ENCODE measurements at places on chromosomes 2 and 18. TPM values are rescaled to one million over a fixed set of nuclear protein-coding genes. Genes with fewer than 3 reads are reported as not detected.

Gene MYCN
- 0.38 TPM for total RNA-seq

Gene XRCC5
- total RNA-seq: 515 TPM

Gene TRIM43B
- not detected for total RNA-seq

Gene SERPINB11
- total RNA-seq: not detected

Gene POTEJ
- total RNA-seq: not detected

Gene PLCL1
- 1.7 TPM for total RNA-seq

Gene DSG4
- total RNA-seq: not detected

Gene WNT10A
- 5.0 TPM for total RNA-seq

Gene ZDBF2
- 7.8 TPM for total RNA-seq

GRCh38 chr2:112482309-112483041, 519 bp downstream of the TTL start:
- peak; percentile 44 for DNase-seq

DNA sequence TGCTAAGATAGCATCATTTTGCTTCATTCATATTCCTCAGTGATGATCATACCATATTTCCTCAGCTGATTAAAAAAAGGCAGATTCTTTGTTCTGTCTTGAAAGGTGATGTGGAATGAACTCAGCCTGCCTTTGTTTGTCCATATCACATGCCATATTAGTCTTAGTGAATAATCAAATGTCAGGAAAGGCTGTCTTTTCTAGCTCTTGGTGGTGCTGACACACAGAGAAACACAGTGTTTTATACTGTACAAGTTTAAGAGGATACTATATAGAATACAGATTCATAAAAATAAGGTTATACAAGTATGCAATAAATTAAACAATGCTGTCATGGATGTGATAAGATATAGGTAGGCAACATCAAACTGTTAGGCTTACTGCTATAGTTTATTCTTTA, 97.1 kb upstream of the FAM98A start:
- DNase-seq: no peak

DNA sequence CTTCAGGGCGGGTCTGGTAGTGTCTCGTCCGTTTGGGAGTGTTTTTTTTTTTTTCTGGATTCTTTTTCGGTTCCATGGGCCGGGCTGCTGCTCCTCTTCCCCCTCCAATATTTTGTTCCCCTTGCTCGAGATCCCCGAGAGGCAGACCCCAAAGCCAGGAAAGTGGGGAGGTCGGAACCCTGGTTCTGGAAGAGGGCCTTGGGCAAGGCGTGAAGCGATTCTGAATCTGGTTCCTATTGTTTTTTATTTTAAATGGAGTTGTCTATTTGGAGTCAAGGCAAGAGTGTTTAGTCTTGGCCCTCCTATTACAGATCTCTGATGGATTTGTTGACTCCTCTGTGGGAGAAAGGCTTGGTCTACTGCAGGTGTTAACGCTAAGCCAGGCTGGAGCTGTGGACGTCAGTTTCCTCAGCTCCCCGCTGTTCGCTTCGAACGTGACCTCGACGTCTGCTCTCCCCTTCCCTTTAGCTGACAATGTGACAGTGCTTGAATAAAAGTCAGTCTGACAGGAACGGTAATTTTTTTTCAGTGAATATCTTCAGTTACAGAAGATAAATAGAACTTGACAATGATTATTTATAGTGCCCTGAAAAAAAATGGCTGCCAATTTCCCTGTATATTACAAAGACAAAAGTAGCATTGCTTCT, 683 bp upstream of the DNAJC27 start:
- DNase-seq: peak; percentile 54

DNA sequence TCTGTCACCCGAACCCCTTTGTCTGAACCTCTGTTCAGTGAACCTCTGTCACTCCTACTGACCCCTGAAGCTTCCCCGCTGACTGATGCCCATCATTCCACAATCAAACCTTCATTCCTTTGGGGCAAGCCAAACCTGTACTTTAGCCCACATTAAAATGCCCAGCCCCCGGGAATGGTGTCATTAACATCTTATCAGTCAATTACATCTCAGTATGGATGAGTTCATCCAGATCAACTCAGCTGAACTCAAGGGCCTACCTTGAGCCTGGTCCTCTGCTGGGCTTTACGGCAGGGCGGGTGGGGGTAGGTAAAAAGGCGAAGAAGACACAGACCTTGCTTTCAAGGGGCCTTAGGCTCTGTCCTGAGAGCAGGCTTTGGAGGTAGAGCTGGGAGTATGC, 154.4 kb upstream of the SMAD2 start:
- DNase-seq: no peak

GRCh38 chr2:75870133-75870532, 159.4 kb upstream of the GCFC2 start:
- no peak for DNase-seq

DNA sequence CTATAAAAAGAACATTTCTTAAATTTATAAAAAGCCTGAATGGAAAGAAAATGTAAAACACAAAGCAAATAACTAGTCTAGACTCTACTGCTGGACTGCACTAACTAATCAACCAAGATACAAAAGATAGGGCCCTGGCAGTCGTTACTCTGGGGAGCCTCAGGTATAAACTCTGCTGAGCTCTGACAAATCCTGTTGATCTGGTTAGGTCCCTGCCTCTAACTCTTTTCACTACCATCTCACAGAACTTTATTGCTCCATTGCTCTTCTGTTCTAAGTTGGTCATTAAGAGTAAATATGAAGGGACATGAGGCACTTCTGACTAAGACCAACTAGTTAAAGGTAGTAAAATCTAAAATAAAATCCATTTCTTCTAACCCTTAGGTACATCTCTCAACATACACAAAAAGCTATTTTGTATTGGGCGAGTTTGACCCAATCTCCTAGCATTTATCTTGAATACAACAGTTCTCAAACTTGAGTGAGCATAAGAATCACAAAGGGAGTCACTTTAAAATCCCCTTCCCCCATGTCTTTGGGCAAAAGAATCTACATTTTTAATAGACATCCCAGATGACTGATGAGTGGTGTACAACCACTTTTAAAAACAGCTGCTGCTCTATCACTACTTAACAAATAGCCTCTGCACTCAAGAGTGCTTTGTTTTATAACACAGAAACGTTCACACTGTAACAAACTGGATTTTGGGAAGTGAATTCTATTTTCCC, 2.5 kb downstream of the CHN1 start:
- no peak for DNase-seq

DNA sequence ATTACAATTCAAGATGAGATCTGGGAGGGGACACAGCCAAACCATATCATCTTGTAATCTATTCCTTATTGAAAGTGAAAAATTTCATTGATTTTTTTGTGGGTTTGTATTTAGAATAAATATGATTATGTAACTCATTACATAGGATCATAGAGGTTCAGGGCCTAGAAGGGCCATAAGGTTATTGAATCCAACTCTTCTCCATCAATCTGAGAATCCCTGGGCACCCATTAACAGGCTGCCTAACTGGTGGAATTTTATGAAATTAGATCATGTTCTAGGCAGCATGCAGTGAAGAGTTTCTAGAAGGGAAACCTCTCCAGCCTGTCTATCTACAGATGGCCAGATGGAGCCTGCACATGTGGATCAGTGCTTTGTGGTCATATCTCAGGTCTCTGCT, 6.3 kb upstream of the APOB start:
- DNase-seq: no peak

- peak; percentile 75 for DNase-seq
Measured at GRCh38 chr18:47100212-47100831, 50.0 kb downstream of the HDHD2 start.

DNA sequence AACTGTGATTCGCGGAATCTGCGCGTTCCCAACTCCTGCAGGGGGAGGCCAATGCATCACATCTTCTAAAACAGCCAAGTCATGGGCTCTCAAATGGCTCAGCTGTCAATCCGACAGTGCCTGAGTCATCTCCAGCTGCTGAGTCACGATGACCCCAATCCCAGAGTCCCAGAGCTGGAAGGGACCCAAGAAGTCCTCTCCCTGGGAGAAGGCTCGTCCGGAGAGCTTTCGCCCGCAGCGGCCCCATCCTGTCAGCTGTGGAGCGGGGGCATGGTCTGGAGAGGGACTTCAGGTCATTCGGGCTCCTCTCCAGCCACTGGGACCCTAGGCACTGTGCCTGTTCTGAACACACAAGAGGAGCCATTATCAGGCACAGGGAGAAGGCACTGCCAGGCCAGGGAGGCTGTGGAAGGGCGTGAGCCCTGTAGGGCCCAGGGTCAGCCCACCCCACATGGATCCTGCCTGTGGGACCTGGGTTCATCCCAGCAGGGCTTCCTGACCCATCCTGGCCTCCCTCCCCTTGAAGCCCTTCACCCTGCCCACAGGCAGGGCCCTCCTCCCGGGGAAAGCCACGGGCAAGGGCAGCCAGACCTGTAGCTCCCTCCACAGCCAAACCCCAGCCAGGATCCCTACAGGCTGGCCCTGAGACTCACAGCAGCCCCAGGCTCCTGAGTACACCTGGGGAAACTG, 47.6 kb upstream of the GPC1 start:
- DNase-seq: no peak

GRCh38 chr2:112583497-112584133, 794 bp upstream of the CHCHD5 start:
- DNase-seq: no peak

DNA sequence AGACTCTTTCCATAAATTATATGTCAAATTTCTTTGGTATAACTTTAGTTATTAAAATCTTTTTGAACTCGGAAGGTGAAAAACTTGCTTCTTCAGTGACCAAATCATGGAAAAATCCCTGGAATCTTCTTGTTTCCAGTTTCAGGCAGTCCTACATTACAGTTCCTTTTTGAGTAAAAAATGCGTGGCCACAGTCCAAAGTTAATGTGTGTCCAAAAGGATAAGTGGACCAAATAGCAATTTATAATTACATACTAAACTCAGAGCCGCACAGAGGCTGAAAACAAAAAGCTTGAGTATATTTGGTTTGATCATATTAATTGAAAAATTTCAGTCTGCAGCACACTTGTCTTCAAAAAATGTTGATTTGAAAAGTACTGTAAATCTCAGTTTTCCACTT, 28.4 kb upstream of the DYNC2LI1 start:
- no peak for DNase-seq

DNA sequence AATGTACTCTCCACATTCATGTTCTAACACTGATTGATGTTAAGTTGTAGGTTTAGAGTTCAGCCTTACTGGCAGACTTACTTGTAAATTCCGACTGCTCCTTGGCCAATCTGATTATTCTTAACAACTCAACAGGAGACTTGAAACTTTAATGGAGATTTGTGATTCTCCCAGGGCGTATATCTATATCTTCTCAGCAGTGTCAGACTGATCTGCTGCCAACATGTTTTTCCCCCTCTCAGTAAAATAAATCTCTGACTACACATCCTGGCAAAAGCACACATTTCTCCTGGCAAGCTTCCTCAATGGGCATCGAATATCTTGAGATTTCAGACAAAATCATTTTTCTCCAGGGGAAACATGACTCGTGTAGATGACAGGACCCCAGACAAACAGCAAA, 1041.2 kb downstream of the DPP10 start:
- DNase-seq: no peak

GRCh38 chr2:62054916-62055450, 140.9 kb upstream of the B3GNT2 start:
- no peak for DNase-seq

- DNase-seq: no peak
Measured at GRCh38 chr2:12061286-12062052, 315.0 kb downstream of the LPIN1 start.

GRCh38 chr2:215619022-215619958, 183.4 kb upstream of the FN1 start:
- DNase-seq: peak; percentile 22

- no peak for DNase-seq
Measured at GRCh38 chr18:55585065-55585919, 2.7 kb downstream of the TCF4 start.

- no peak for DNase-seq
Measured at GRCh38 chr2:11437602-11438001, 28.4 kb downstream of the E2F6 start.

DNA sequence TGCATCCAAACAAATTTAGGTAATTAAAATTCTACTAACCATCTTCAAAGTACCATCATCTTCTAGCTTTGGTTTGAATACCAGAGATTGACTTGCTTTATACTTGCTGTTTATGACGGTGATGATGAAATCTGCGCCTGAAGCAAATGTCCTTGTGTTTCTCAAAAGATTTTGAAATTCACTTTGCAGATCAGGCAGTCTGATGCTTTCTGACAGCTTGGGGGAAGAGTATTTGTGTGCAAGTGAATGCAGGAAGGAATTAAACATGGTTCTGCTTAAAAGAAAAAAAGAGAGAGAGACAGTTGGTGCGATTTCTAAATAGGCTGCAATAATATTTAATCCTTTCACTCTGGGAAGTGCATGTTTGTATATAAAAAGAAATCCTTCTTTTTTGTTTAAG, 29.6 kb downstream of the CSRNP3 start:
- DNase-seq: no peak

- no peak for DNase-seq
Measured at GRCh38 chr2:70574109-70574508, 20.5 kb upstream of the TGFA start.

GRCh38 chr18:35460736-35461161, 37.0 kb downstream of the INO80C start:
- no peak for DNase-seq

DNA sequence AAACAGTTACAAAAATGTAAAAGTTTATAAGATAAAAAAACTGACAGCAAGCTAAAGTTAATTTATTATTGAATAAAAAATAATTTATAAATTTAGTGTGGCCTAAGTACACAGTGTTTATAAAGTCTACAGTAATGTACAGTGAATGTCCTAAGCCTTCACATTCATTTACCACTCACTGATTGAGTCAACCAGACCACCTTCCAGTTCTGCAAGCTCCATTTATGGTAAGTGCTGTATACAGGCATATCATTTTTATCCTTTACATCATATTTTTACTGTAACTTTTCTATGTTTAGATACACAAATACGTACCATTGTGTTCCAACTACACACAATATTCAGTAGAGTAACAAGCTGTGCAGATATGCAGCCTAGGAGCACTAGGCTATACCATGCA, 184.2 kb upstream of the LRATD1 start:
- DNase-seq: no peak

DNA sequence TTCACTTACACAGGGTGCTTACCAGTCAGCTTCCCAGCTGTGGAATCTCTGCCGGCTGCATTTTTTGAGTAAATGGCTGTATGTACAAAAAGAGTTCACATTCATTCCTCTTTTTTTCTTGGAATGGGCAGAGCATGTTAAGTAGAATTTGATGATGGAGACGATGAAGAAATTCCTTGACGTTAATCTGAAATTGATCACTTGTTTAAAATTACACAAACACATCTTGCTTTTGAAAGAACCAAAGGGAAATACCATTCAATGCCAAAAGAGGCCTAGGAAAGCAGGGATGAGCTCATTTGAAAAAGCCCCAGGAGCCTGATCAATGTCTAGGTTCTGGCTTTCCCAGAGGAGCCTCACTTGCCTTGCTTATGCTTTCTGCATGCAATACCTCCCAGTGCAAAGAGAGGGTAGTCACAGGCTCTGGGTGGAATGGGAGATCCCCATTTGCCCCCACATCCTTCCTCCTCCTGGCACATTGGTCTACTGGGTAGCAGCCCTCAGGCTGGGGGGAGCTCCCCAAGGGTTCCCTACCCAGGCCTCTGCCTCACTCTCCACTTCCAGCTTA, 12.3 kb upstream of the SMAD7 start:
- no peak for DNase-seq

DNA sequence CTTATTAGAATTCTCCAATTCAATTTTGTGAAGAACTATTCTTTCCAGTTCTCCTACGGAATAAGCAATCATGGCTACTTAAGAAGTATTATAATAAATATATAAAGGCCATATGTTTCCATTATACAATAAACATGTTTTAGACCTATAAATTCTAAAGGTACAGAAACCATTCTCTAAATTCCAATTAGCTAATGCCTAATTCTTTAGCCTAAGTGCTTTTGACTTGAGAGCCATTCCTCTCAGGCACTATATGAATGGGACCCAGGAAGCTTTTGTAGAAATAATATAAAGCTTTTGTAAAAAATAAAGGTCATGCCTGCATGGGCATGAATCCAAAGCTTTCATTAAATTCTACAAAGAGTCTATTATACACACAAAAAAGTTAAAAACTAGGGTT, 161.0 kb upstream of the UNC80 start:
- DNase-seq: no peak

Data from activated CD4-positive, alpha-beta memory T cell treated with anti-CD3 and anti-CD28 coated beads for 36 hours (primary cell).